D341Med (cell line): ENCODE measurements at places on chromosomes 4 and X.

DNA sequence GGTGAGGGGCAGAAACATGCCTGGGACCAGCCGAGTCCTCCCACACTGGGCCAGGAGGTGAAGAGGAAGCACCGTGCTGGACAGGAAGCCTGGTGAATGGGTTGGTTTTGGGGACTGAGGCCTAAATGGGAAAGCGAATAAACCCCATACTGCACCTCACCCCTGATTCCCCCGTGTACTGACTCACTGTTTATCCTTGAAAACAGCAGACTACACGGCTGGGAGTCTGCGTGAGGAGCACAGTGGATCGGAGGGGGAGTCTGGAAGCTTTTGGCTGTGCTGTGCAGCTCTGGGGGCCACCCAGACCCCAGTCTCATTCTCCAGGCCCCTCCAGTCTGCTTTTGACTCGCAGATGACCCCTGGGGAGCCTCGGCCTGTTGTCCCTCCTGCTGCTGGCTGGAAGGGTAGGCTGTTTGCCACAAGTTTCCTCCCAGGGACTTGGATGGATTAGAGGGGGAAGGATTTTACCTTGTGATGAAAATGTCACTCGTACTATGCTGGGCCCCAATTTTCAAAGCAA, 90.0 kb downstream of the PSAPL1 start:
- no peak for DNase-seq

DNA sequence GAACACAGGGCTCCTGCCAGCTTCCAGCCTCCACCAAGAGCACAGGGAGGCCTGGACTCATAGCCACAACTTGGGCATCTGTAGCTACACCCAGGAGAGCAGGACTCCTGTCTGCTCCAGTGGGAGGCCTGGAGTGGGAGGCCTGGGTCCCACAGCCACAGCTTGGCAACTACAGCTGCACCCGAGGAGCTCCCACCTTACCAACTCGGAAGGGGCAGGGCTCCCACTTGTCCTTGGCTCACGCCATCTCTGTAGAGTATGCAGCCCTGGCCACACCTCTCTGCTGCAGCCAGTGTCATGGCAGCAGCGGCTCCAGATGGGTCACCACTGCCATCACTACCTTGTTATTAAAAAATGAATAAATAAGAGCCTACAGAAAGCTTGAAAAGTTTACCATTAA, 45.5 kb downstream of the ARAP2 start:
- no peak for DNase-seq

GRCh38 chr4:1345903-1346780, 866 bp upstream of the UVSSA start:
- peak; percentile 85 for DNase-seq

DNA sequence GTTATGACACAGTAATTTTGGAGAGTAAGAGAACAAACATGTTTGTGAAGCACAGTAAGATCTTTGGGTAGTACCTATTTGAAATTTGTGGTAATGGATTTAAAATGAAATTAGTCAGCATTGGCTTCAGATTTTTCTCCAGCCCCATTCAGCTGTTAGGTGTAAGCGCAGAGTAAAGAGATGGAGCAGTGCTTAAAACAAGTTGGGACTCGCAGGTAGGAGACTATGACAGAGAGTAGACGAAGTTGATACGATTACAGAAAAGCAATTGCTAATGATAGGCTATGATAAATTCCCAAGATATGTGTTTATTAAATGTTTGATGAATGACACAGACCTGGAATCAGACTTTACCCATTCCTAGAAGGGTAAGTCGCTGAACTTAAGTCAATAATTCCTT, 72.6 kb downstream of the CHIC2 start:
- no peak for DNase-seq

DNA sequence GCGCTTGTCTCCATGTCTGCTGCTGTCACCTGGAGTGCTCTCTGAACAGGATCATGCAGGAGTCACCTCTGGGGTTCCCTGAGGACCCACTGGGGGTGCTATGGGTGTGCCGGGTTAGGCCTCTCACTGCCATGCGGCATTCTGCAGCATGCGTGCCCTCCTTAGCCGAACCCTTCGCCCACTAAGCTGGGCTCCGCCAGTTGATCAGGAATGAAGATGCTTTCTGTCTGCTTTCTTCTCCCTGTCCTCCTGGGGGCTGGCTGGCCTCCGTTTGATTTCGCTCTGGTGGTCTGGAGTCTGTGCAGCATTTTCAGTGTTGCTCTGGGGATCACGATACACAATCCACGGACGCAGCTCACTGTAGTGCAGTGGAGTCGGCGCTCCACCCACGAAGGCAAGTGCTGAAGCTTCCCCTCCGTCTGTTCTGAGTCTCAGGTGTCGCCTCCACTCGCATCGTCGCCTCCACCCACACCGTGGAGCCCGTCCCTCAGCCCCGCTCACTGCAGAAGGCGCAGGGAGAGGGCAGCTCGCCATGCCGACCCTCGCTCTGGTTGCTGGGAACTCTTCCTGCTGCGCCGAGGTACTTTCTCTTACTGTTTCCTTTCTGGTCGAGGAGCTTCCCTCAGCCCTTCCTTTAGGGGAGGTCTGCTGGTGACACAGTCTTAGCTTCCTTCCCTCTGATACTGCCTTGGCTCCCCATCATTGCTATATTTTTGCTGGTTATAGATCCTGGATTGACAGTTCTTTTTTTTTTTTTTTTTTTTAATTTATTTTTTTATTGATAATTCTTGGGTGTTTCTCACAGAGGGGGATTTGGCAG, 29.2 kb downstream of the LETM1 start:
- no peak for DNase-seq

DNA sequence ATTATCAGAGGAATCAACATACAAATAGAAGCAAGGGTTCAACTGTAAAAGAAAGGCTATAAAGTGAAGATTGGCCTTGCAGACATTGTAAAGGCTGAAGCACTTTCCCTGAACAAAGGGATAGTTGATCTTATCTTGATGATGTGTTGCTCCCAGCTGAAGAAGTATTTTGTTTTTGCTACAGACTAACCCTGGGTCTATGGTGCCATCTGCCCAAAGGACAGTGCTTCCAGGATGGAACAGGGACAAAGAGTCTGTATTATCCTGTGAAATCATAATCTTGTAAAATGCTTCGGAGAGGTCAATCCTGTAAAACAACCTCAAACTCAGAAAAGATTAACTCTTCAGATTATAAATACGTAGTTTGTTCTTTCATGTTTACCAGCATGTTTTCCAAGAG, 251.7 kb upstream of the ANKRD50 start:
- no peak for DNase-seq

GRCh38 chr4:173243321-173243720, 74.7 kb downstream of the GALNT7 start:
- no peak for DNase-seq

DNA sequence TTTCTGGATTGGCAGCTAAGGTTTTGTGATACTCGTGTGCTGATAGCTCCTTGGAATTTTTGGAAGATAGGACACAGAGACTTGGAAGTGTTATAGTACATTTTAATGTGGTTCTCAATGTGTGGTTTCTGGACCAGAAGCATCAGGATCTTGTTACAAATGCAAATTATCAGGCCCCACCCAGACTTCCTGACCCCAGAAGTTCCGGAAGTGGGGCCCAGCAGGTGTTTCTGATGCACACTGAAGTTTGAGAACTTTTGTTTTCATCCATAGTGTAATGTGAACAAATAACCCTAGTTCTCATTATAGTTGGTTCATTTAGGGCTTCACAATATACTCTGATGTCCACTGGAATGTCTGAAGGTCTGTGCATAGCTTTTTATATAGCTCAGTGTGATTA, 49.6 kb downstream of the LAMP2 start:
- no peak for DNase-seq

DNA sequence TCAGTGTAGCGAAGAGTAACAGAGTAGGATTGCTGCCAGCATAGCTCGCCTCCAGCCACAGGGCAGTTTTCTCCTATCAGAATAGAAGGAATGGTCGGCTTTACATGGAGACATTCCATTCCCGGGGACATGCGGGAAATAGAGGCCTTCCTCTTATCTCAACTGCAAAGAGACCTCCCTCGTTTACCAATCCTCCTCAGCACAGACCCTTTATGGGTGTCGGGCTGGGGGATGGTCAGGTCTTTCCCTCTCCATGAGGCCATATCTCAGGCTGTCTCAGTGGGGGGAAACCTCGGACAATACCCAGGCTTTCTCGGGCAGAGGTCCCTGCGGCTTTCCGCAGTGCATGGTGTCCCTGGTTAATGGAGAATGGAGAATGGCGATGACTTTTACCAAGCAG, 285.0 kb downstream of the ASMT start:
- DNase-seq, result no peak

- peak; percentile 66 for DNase-seq
These were observed at the start of gene ZIC3 for GRCh38 chrX:137565921-137566745. ZIC3 (plus strand) TSS chrX:137566127; CDS start chrX:137566692, 565 bp downstream.

GRCh38 chr4:186486172-186486571, 69.2 kb downstream of the MTNR1A start:
- DNase-seq, result no peak

DNA sequence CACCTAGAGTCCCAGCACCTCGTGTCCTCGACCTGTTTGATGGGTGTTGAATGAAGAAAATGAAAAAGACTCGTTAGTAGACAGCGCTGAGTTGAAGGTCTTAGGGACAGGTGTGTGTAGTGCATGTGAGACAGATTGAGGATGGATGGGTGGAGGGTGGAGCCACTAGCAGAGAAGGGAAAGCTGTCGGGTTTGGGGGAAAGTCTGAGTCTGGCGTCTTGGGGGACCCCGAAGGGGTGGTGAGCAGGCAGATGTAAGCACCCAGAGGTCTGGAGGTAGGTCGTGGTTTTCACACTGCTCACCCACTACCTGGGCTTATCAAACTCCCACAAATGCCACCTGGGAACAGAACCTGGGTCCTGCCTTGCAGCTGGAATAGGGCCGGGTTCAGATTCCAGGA, 16.0 kb downstream of the TMEM271 start:
- no peak for DNase-seq

DNA sequence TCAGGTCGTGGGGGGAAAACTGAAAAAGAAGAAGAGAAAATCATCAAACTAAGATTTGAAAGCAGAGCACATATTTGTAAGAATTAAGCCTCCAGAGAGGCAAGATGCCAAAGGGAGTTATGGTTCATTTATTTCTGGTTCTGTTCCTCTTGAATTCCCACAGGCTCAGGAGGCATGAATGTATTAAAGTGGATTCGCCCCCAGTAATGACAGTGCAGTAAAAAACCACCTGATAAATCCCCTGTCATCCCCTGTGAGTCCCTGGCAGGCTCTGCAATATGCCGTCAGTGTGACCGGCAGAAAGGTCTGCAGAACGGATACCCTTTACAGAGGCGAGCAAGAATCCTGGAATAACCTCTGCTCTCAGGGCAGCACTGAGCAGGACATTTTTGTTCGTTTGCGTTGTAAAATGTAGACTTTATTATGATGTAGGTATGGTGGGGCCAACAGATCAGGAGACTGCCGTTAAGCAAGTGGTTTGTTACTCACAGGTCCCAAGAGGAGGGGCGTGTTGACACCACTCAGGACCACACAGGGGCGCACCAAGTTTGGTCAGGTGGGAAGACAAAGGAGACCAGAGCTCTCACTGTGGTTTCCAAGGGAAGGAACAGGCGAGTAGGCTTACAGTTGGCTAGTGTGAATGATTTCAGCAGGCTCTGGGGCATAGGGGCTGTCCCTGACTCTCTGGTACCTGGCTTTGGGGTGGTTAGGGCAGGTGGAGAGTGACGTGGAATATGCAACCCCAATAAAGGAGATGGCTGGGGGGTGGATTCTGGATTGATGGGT, 75.3 kb downstream of the DHRSX start:
- peak; percentile 77 for DNase-seq

DNA sequence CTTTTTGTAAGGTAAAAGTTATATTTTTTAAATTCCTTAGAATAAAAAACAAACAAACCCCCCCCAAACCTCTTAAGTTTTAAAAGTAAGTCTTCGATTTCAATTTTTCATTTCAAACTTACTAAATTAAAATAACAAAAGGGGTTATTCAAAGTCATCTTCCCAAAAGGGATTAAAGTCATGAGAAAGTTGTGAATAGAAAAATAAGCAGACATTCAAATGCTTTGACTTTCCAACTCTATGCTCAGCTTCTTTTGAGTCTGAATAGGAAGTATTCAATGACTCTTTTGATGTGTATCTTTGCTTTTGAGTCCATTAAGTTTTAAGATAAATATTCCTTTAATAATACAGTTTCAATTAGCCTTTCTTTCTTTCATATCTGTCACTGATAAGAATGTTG, 138.3 kb downstream of the GRIA2 start:
- no peak for DNase-seq

GRCh38 chr4:81756973-81757372, 285.3 kb upstream of the RASGEF1B start:
- no peak for DNase-seq

- DNase-seq, result no peak
These were observed 48.1 kb upstream of the RAP2C start for GRCh38 chrX:132267392-132267791.

DNA sequence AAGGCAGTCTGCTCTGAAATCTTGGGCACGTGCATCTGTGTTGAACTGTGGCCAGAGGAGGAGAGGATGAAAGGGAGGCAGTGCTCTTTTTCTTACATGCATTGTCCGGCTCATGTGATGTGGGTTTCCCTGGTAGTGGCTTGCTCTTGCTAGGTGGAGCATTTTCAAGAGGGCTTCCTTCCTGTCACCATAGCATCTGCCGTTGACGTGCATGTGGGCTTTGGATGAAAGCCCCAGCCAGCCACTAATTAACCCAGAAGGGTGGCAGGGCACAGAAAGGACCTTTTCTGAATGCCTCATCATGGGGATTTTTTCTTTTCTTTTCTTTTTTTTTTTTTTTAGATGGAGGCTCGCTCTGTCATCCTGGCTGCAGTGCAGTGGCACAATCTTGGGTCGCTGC, 121.3 kb downstream of the GPR143 start:
- DNase-seq, result no peak

DNA sequence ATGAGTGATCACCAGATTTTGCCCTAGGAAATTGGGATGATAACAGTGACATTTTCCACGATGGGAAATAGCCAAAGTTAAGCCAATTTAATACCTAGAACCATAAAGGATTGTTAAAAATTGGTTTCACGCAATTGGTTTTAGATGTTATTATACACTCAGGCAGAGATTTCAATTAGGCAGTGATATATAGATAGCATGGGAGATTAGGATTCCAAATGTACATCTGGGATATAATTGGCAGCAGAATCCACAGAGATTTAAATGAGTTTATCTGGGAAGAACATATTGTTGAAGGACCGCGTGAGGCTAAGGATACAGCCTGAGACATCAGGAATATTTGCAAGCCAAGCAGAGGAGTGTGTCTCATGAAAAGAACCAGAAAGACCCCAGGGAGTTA, 351.6 kb downstream of the GPM6A start:
- no peak for DNase-seq

DNA sequence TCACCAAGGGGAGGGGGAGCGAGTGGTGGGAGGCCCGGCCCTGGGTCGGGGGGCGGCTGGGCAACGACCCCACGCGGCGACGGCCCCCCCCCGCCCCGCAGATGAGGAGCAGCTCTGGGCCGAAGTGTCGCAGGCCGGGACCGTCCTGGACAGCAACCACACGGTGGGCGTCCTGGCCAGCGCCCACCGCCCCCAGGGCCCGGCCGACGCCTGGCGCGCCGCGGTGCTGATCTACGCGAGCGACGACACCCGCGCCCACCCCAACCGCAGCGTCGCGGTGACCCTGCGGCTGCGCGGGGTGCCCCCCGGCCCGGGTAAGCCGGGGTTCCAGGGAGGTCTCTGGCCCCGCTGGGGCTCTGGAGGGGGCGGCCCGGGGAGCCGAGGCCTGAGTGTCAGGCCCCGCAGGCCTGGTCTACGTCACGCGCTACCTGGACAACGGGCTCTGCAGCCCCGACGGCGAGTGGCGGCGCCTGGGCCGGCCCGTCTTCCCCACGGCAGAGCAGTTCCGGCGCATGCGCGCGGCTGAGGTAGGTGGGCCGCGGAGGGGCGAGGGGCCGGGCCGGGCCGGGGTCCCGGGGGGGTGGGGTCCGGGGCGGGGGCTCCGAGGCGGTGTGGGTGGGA, 8.7 kb upstream of the FGFRL1 start:
- no peak for DNase-seq

GRCh38 chrX:57573754-57574153, 18.1 kb upstream of the ZXDB start:
- no peak for DNase-seq
